ENCODE measurements at places on chromosomes 7 and 10.

DNA sequence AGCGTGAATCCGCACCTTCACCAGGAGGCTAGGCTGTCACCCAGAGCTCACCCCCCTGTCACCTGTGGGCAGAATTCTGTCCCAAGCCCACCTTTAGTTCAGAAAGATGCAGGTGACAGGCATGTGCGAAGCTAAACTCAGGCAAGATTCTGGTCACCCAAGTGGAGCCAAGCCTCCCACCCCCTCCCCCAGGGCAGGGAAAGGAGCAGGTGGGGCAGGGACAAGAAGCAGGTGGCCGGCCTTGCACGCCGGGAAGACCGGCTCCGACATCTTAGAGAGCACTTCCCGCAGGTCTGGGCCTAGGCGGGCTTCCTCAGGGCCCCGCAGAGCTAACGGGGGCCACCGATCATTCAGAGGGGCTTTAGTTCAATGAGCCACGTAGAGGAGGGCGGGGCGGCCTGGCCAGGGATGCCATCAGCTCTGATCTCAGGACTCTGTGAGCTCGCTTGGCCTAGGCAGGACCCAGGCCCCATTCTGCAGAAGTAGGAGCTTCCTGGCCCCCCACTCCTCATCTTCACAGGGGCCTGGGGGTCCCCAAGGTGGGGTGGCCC, 19.9 kb downstream of the UNCX start:
- DNase-seq = no peak

- DNase-seq = no peak
Measured at GRCh38 chr7:81331061-81332018, 412.5 kb upstream of the SEMA3C start.

DNA sequence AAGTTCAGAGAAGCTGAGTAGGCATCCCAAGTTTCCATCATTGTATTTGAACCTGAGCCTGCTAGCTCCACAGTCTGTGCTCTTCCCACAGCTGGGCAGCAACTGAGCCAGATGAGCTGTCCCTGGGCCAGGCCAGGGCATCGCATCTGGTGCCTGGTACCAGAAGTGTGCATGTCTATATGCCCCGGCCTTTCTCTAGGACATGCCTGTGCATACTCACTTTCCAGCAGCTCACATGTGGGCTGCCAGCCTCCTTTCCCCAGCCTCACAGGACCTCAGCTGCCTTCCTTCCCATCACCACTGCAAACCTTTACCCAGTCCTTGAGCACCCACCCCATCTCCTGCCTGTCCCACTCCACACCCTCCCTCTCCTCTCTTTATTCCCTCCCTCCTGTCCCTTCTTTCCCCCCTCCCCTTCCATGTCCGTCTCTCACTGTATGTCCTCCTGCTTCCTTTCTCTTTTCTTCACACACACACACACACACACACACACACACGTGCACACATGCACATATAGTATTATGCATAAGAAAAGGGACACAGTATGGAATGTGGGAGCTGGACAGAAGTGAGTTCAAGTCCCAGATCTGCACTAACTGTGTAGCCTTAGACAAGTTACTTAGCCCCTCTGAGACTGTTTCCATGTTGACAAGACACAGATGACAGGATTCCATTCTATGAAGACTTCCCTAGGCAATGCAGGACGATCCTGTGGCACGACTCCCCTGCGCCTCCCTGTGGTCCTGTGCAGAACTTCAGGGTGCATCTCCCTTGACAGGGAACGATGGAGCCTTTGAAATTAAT, 10.9 kb downstream of the CDHR1 start:
- DNase-seq = peak; percentile 52

DNA sequence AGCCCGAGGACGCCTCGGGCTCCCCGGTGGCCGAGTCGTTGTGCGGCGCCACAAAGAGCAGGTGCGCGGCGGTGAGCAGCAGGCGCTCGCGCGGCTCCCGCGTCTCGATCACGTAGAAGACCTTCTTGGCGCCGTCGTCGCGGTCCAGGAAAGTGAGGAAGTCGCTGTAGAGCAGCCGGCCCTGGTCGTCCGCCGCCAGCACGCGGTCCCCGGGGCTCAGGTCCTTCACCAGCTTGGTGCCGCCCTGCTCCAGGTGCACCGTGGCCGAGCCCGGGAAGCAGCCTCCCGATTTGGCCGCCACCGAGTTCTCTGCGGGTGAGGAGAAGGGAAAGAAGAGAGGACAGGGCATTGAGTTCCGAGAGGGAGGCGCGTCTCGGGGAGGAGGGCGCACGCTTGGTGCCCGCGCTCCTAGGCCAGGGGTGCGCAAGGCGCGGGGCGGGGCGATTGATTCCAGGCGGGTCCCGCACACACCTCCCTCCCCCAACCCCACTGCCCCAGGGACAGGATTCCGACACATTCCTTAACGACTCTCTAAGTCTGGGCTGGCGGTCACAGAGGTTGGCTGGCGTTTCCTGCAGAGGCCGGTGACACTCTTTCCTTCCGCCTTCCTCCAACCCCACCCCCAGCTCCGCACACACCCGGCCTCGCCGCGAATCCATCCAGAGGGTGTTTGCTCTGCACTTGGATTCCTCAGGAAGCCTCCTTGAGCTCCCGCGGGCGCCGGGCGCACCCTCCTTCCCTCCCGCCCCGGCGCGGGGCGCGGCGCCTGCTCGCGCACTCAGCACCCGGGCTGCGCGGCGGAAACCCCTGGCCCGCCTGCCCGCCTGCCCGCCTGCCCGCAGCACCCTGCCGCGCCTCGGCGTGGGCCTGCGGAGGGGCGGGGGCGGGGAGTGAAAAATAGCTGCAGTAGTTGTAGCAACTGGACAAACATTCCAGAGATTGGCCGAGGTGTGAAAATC, 8.6 kb downstream of the SHH start:
- DNase-seq = no peak

DNA sequence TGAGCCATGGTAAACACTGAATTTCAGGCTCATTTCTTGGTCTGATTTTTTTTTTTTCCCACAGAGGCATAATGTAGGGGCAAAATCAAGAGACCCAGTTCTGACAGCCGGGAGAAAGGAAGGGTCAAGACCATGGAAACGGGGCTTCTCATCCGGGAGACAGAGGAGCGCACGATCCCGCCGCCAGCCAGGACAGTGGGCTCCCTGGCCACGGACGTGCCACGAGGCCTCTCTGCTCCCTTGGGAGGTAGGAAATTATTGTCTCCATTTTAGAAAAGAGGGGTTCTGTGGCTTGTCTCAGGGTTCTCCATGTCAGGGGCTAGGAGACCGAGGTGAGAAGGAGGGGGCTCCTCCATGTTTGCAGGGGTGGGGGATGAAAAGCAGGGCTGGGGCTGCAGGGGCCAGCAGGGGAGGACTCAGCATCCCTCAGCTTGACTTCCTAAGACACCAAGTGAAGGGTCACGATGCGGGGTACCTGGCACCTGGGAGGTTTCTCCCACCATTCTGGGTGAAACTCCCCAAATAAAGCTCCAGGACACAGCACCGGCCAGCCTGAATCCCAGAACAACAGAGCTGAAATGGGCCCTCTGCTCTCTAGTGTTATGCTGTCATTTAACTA, 37.6 kb downstream of the PPIF start:
- DNase-seq = no peak

DNA sequence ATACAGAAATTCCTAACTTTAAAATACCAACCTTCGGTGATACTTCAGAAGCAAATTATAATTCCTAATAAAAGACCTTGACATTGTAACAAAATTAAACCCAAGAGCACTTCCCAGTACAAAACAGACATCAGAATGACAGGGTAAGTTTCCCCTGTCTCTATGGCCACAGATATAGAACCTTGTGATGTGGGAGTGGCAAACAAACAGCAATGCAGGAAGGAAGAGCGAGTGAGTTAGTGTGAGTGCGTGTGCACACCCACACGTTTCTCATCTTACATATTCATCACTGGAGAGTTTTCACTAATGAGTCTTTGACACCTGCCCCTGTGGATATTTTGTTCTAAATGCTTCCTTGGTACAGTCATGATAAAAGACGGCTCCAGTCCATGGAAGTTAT, 72.2 kb downstream of the VWC2 start:
- DNase-seq = no peak

- DNase-seq = no peak
Measured at GRCh38 chr7:48111596-48111995, 22.5 kb downstream of the UPP1 start.

DNA sequence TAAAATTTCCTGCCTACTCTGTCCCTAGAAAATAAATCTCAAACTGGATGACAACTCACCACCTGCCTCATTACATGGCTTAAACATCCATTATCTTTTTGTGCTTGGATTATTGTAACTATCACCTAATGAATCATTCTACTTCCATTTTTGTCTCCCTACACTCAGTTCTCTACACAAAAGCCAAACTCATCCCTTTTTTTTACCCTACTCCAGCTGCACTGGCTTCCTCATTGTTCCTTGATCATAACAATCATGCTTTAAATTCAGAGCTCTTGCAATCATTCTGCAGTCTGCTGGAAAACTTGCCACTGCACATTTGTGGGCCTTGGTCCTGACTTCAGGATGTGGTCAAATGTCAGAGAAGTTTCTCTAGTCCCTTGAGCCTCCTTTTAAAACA, 280.0 kb downstream of the DGKB start:
- DNase-seq = no peak

- peak; percentile 58 for DNase-seq
Measured at GRCh38 chr7:111486472-111487142, 75.7 kb downstream of the IMMP2L start.

DNA sequence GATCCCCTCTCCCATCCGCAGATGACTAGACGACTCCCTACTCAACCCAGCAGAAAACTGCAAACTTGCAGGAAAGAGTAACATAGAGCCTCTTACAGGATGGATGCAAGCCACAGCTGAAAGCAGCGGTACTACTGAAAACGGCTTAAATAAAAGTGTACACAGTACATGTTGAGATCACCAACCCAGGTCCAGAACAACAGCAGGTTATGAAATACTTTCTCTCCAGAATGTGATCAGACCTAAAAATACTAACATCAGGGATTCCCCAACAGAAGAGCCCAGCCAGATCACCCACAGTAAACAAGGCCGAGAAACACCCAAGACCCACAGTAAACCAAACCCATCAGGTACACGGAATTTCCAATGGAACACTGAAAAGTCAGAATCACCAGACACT, 13.2 kb downstream of the ATE1 start:
- DNase-seq = no peak

DNA sequence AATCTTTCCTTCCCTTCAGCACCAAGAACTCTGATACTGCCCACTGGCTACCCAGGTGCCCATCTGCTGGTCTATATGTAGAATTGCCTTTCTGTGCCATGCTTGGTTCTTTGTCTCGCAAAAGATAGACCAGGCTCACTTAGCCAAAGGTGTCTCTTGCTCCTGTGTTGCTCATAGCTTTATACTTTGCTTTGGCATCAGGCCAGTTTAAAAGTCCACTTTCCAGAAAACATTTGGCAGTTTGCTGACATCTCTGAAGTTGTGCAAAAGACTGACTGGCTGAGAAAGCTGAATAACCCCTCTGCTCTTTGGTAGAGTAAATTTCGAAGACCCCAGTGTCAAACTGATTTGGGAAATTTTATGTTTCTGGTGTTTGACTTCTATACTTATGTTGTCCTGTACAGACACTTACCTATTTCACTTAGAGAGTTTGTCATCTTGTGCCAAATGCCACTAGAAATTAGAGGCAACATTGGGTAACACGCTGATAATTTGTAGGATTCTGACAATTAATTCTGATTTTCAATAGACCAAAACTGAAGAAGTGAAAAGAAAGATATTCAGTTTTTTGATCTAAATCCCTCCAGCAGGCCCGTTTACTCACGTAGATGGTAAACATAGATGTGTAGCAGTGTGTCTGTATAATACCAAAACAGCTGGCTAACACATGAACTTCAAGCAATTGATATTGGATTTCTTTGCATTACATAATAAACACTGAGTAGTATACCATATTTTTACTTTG, 91.1 kb downstream of the CPED1 start:
- DNase-seq = no peak

DNA sequence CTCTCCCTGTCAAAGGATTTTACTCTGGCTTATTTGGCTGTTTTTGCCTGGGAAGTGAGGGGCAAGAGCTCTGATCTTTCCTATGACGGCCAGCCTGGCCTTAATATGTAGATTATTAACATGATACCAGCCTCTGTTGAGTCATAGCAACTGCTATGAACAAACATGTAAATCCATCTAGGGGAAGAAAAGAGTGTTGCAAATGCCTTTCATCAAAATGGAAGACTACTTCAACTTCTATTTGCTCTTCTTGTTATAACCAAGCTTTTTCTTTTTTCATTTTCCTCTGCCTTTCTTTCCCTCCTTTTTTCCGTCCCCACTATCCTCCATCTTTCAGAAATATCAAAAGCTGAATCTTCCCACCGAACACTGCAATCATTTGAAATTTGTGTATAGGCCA, 46.6 kb downstream of the BTRC start:
- DNase-seq = no peak

DNA sequence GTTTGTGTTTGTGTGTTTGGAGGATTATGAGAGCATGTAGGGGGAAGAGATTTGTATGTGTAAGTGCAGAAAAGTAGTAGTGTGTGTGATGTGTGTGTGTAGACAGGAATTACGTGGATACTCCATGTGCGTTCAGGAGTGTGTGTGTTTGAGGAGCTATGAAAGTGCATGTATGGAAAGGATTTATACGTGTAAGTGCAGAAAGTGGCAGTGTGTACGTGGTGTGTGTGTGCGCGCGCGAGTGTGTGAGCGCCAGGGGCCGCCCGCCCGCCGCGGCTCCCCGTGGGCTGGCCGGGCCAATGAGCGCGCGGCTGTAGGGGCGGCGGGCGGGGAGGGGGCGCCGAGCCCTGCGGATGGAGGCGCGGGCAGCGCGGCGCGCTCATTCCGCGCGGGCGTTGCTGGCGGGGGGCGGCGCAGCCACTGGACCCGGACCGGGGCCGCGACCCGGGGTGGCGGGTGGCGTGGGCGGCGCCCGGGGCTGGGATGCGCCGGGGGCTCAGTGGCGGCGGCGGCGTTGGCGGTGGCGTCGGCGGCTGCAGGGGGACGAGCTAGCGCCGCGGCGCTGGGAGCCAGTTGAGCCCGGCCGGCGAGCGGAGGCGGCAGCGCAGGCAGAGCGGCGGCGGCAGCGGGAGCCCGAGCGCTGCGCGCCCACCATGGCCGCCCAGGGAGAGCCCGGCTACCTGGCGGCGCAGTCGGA, at the start of gene BICC1:
Gene BICC1, plus strand, starts transcription at position 382 of the 697 bp plus-strand sequence. Its CDS starts 272 bp downstream, at position 654.
- no peak for DNase-seq

- peak; percentile 51 for DNase-seq
Measured at GRCh38 chr10:63819753-63820329, 298.6 kb downstream of the REEP3 start.

DNA sequence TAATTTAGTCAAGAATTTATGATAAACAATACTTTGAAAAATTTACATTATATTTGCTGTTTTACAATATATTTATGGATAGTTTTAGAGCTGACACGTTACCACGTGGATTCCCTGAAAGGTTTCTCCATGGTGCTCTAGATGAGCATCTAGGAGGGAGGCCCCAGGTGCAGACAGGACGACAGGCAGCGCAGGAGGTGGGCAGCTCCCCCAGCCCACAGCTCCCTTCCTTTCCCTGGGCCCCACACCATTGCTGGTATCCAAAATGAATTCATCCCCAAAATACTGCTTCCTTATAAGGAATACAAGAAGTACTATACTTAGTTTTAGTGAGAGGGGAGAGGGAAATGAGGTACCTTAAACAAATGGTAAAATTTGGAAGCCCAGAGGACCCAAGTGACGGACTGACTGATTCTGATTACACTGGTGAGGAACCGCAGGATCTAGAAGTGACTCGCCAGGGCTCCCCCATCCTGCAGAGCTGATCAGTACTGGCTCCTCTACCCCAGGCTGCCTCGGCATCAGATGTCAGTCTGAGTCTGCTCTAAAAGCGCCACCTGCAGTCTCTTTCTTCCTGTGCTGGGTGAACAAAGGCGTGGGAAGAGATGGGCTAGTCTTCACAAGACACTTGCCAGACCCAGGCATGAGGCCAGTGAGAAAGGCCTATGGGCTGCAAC, 89.2 kb downstream of the DLG5 start:
- DNase-seq = no peak

- DNase-seq = no peak
Measured at GRCh38 chr7:68433462-68434070, 1164.7 kb upstream of the AUTS2 start.

All from inflammatory macrophage treated with lipopolysaccharide for 4 hours (primary cell).